ENCODE measurements at places on chromosomes 4 and X. TPM values are rescaled to one million over a fixed set of nuclear protein-coding genes. Genes with fewer than 3 reads are reported as not detected.

CSAG3 gene
- 0.55 TPM for total RNA-seq

- DNase-seq, result no peak
Measured at GRCh38 chr4:182240161-182241130, 2.8 kb upstream of the TENM3 start.

C4orf50 gene
- 0.05 TPM for total RNA-seq

GUCY1A1 gene
- total RNA-seq, result not detected

BEX5 gene
- total RNA-seq, result 2.1 TPM
